ENCODE measurements at places on chromosomes 16 and 17.

DNA sequence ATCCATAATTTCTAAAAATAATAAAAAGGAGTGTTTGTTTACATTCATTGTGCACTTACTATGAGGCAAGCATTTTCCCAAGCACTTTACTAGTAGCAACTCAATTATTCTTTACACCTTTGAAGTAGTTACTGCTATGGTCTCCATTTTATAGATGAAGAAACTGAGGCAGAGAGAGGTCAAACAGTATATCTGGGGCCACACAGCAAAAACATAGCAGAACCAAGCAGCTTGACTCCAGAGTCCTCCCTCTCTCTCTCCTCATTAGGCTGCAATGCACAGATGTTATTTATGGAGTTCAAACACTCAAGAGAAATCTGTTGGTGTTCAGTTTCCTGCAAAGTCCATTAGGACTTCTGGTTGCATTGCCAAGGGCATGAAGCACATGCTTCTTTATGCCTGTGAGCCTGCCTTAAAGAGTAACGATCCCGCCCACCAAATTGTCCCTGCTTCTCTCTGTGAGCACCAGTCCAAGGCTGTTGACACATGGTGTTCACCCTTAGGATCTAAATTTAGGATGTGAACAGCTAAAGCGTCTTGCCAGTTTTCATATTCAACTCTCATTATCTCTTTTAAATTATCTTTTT is 44.0 kb downstream of the GPRC5B start:
- no peak for DNase-seq

GRCh38 chr16:1907226-1907860 is 10.9 kb downstream of the HS3ST6 start:
- DNase-seq: no peak

DNA sequence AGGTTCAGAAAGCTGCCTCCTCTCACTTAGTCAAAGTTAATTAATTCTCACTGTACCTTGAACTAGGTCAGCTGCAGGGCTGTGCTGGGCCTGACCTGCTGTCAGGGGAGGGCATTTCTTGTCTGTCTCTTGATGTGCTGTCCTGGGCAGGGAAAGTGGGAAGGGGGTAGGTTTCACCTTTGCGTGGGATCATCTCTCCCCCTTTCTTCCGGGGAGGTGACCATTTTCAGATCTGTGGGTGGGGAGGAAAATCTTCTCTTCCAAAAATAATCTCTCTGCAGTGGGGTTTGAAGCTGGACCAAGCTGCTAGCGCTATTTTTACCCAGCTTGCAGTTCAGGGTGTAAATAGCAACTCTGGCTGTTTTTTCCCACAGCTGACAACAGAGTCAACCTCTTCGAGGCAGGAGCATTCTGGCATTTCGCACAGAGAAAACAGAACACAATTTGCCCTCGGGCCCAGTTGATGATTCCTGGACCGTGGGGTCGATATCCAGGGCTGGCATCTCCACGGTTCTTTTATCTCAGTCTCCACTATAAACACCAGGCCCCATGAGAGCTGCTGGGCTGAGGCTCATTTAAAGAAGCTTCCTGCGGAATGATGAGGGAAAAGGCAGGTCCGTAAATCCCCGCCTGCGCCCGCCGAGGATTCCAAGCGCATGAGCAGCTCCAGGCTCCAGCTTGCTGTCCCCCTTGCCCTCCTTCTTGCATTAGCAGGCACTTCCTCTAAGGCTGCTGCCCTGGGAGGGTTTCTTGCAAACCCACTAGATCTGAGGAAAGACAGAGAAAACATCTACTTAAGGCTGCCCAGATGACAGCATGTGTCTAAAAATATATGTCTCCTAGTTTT is 93.9 kb downstream of the YPEL2 start:
- no peak for DNase-seq

GRCh38 chr16:84138824-84139627 is 6.0 kb downstream of the HSDL1 start:
- no peak for DNase-seq

- DNase-seq: no peak
These were observed 29.5 kb upstream of the PIK3R6 start for GRCh38 chr17:8896641-8897635.

GRCh38 chr17:66980896-66981295 is 16.4 kb downstream of the CACNG4 start:
- no peak for DNase-seq

DNA sequence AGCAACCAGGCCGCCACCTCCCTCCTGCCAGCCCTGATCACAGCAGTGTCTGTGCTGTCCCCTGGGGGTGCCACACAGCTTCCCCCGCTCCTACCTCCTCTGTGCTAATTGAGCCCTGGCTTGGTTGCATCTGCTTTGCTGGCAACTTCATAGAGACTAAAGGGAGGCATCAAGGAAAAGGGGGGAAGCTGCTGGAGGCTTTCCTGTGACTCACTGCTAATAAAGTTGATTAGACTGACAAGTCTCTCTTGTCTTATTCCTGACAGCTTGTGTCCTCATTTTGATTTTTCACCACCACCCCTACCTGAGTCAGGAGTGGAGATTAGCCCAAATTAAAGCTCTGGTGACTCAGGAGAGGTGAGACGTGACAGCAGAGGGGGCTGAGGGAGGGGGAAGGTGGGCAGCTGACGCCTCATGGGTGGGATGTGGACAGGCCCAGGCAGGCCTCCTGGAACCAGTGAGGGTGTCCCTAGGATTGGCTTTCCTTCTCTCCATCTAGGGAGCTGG is 310.0 kb downstream of the CBLN1 start:
- DNase-seq: peak; percentile 71
